CD8-positive, alpha-beta memory T cell (primary cell): ENCODE measurements at places on chromosomes 1 and 21.

DNA sequence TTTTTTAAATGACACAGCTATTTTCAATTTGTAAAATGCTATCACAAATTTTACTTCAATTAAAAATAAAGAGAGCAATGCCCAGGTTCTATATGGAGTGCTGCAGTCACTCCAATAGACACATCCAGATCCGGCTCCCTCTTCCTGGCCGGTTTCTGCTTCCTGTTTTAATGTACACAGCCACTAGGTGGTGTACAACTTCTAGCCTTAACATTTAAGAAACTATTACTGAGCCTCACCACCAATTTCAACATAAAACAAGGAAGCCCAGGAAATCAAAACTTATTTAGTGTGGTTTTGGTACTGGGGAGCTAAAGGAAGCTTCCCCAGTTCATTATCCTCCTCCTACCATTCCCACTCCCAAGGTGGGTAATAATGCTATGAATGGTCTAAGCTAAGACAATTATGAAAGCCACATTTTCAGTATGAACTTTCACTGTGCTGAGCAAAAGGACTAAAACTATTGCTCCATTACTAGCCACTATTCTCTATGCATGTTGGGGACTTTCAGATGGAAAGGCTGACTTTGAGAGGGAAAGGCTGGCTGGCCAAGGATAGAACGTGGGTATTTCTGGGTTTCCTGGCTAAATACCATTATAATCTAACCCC, 25.5 kb upstream of the MTMR11 start:
- peak; percentile 18 for DNase-seq

DNA sequence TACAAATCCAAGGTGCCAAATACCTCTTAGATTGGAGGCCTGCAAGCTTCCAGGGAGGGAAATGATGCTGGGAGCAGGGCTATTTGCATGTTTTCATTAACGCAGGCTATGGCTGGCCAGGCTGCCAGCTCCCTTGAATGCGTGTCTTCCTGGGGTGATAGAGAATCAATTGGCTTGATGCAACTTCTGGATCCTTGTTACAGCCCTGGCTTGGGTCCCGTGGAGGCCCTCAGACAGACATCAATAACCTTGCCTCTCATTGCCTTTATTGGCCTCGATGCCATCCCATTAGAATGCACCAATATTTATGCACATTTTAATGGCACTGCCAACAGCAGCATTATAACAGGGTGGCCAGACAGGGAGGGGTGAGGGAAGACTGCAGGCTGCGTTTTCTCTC, 54.0 kb downstream of the TNR start:
- no peak for DNase-seq

DNA sequence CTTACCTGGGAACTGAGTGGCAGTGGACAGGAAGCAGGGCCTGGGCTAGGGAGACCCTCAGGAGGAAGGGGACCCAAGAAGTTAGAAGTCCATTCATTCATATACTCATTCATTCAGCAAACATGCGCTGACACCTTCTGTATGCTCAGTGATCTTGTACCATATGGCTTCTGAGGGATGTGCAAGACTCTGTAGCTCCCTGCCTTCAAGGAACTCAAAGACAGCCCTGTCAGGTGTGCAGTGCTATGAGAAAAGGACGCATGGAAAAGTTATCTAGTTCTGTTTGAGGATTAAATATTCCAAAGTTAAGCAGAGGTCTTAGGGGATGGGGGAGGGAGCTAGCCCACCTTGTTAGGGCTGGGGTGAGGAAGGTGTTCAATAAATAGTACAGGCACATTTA, 12.5 kb downstream of the DMAP1 start:
- no peak for DNase-seq

GRCh38 chr1:161223805-161224694, 622 bp upstream of the APOA2 start:
- no peak for DNase-seq

- no peak for DNase-seq
Observed at GRCh38 chr1:107358619-107359327, 217.9 kb downstream of the NTNG1 start.

- no peak for DNase-seq
Observed at GRCh38 chr21:15743593-15743992, 13.8 kb downstream of the USP25 start.

DNA sequence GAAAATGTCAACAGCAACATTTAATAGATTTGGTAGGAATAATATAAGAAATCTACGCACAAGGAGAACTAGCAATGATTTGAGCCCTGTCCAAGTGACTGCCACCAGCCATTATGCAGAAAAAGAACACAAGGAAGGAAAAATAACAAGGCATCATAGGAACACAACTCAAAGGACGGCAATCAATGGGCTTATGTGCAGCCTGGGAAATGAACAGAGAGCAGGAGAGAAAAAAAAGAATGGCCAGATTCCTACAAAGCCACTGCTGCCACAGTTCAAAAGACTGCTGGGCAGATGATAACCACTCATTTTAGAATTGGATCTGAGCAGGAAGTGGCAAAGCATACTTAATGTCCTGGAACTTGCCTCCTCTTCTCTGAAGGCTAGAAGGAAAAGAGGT, 274.3 kb upstream of the CAMK1G start:
- DNase-seq = no peak

- peak; percentile 77 for DNase-seq
Observed at GRCh38 chr1:32201011-32201855, 838 bp downstream of the CCDC28B start.

GRCh38 chr1:42214447-42214871, 49.9 kb upstream of the GUCA2A start:
- no peak for DNase-seq
